ENCODE measurements at places on chromosomes 3 and 15.

GRCh38 chr3:2838546-2839157 lies 271.5 kb downstream of the IL5RA start:
- DNase-seq, result no peak

DNA sequence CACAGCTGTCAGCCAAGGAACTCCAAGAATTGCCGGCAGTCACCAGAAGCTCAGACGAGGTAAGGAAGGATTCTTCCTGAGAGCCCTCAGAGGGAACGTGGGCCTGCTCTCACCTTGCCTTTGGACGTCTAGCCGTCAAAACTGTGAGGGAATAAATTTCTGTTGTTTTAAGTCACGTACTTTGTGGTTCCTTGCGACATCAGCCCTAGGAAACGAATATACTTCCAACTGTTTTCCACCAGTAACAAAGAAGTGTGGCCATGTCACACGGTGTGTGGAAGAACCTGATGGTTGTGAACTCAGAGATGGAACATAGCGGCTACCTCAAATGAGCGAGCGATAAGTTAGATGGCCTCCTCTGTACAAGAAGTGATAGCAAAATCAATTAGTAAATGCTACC lies 41.0 kb upstream of the B3GNT5 start:
- no peak for DNase-seq

GRCh38 chr3:41450416-41451231 lies 251.3 kb downstream of the CTNNB1 start:
- DNase-seq, result no peak

- no peak for DNase-seq
Observed at GRCh38 chr15:39499681-39500080, 81.2 kb upstream of the THBS1 start.

DNA sequence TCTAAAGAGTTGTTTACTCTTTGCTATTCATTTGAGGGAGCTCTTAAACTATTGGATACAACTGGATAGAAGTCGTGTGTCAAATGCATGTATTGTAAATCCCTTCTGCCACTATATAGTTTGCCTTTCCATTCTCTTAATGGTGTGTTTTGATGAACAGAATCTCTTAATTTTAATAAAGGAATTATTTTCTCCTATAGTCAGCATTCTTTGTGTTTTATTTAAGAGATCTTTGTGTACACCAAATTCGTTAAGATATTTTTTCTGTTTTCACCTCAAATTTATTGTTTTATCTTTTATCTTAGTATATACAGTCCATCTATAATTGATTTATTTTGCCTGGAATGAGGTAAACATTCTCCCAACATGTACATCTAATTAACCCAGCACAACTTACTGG lies 551.5 kb upstream of the AGTR1 start:
- DNase-seq, result no peak

- no peak for DNase-seq
Observed at GRCh38 chr3:95460274-95460673, 1354.1 kb upstream of the EPHA6 start.

DNA sequence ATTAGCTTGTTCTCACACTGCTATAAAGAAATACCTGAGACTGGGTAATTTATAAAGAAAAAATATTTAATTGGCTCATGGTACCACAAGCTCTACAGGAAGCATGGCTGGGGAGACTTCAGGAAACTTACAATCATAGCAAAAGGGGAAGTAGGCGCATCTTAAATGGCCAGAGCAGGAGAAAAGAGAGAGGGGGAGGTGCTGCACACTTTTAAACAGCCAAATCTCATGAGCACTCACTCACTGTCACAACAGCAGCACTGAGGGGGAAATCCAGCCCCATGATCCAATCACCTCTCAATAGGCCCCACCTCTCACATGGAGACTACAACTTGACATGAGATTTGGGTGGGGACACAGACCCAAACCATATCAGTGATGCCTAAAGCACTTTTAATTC lies 82.5 kb downstream of the DCLK3 start:
- no peak for DNase-seq

- DNase-seq, result no peak
Observed at GRCh38 chr3:29281094-29281343, 148 bp downstream of the RBMS3 start.

DNA sequence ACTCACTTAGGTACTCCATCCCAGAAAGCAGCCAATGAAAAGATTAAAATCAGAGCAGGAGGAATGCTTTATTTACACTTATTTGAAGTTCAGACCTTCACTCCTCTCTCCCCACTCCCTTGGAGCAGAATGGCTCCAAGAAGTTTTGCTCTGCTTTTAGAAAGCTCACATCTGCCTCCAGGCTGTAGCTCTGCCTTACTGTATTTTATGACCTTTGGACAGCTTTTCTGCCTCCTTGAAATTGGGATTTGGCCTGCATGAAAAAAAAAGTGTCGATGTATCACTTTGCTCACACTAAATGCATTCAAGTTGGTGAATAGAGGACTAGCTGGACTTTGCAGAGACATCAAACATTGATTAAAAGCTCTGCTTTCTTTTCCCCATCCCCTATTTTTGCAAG lies 95.3 kb downstream of the SLC9A9 start:
- DNase-seq, result no peak

- no peak for DNase-seq
Observed at GRCh38 chr3:159765030-159765859, 223.4 kb upstream of the IL12A start.

DNA sequence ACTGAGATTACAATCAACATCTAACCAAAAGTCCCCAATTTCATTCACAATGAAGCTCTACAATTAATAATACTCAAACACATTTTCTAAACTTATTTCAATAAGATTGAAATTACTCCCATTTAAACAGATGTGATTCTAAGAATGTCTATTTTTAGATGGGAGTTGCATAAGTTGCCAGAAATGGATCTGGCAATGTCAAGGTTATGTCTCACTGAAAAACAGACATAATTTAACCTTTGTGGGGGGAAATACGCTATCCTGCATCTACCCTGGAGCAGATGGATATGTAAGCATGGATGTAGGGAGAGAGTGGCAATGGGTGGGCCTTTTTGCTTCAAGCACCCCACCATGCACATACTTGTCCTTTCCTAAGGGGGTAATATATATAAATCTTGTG lies 6.7 kb upstream of the EIF1B start:
- DNase-seq, result no peak

DNA sequence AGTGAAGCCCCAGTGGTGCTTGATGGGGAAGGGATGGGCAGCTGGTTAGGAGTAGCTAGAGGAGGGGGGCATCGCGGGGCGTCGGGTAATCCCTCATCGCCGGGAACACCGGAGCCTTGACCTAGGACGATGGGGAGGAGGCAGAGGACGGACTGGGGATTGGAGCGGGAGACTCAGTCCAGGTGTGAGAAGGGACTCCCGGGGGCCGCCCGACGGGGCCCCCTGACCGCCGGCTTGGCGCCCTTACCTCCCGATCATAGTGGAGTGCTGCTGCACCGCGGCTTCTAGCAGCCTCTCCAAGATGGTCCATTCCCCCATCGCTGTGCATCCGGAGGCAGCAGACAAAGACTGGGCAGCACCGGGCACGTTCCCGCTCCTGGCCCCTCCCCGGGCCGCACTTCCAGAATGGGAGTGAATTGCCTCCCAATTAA lies 612 bp downstream of the GJD2 start:
- DNase-seq, result no peak

- DNase-seq, result no peak
Observed at GRCh38 chr3:1456781-1457311, 364.0 kb downstream of the CNTN6 start.

GRCh38 chr3:71504250-71505036 lies 79.1 kb downstream of the FOXP1 start:
- no peak for DNase-seq

DNA sequence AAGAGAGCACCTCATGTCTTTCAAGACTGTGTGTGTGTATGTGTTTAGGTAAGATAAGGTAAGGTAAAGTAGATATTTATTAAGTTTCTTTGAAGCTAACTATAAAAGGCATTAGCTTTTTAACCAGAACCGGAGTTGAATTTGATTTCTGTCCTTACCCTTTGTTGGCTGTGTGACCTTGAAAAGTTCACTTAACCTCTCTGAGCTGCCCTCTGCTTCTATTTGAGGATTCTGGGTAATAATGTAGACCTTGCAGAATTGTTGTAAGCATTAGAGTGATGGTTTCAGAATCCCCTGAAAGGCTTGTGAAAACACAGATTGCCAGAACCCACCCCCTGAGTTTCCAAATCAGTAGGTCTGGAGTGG lies 21.6 kb upstream of the SACM1L start:
- DNase-seq, result no peak

DNA sequence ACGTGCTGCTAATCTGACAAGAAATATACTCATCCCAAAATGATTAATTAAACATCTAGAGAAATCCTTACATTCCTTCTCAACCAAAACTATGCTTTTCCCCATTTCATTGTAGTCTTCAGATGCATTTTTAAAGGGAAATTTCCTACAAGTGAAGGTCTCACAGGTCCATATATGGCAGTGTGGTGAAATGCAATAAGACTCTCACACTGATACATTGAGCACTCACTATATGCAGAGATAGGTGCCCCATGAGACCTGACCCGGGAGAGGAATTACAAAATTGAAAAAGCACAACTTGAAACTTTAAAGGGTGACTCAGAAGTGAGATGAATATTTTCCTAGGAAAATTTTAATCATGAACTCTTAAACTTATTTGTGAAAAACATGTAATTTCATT lies 629.2 kb upstream of the NAALADL2 start:
- no peak for DNase-seq

- DNase-seq, result no peak
Observed at GRCh38 chr3:4290272-4290893, 12.8 kb upstream of the SETMAR start.

GRCh38 chr15:74651242-74651741 lies 35.7 kb downstream of the CLK3 start:
- no peak for DNase-seq

DNA sequence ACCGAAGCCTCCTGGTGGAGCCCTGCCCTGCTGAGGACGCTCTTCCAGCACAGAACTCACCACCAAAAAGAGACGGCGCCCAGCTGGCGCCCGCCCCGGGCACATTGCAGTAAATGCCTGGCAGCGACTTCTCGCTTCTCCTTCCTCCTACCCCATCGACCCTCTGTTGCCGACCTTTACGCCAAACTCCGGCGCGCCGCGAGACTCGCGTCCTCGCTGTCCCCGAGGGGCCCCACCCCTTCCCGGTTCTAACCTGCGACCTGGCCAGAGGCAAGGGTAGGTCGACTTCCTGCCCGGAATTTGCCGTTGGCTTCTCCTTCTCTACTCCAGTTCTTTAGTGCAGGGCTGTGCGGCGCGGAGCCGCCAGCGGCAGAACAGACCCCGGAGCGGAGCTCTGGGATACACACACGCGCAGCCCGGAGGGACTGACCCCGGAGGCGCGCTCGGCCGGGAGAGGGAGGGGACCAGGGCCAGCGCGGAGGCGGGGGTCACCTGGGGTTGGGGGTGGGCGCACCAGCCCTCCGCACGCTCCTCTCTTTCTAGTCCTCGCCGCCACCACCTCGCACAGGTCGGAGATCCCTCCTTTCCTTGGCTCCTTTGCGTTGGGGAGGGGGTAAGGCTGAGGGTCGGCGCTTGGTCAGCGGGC lies 226.6 kb upstream of the AZI2 start:
- no peak for DNase-seq

DNA sequence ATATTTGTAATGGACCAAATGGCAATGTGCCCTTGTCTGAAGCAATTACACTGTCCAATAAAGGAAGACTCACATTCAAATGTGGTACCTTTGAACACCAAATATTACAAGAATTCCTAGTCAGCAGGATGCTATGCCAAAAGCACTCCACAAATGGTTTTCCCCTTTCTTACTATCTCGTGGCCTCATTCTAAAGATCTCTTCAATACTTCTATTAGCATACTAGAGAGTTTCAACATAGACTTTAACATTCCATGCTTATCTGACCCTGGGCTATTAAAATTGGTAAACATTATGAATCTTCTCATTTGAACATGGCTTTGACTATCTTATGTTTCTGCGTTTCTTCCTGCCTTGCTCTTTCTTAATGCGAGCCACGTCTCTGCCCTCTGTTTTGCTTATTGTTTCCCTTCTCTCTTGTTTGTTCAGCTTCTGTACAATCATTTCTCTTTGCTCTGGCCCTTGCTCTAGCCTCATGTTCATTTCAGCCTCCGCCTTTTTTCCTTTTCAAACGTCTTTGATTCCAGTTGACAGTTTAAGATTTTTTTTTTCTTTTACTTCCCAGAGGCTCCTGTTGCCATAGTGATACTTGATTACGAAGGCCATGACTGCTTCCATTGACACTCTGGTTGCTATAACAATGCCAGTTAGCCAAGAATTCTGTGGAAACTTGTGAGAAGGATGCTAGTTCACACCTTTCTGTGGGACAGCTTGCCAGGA lies 49.5 kb upstream of the SLC9A9 start:
- no peak for DNase-seq

DNA sequence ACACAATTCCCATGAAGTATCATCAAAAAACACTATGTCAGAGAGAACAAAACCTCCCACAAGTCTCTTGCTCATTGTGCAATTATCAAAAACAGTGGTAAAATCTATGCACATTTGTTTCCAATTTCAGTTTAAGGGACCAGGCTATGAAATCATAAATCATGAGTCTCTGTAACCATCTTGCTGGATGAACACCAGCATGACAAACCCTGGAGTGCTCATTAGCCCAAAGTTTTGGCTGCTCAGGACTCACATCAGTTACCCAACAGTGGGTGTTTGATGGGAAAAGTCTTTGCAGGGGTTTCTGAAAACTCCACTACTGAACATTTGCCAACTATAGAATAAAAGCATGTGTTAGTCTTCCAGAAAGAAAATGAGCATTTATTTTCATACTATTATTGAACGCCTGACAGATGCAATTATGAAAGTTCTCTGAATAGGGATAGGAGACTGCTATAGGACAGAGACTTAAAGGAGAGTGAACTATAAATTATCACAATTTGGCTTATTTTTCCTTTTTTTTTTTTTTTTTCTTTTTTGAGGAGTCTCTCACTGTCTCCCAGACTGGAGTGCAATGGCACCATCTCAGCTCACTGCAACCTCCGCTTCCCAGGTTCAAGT lies 240.8 kb upstream of the KCNMB2 start:
- DNase-seq, result no peak

GRCh38 chr15:22963641-22964040 lies 16.5 kb downstream of the CYFIP1 start:
- DNase-seq, result no peak

DNA sequence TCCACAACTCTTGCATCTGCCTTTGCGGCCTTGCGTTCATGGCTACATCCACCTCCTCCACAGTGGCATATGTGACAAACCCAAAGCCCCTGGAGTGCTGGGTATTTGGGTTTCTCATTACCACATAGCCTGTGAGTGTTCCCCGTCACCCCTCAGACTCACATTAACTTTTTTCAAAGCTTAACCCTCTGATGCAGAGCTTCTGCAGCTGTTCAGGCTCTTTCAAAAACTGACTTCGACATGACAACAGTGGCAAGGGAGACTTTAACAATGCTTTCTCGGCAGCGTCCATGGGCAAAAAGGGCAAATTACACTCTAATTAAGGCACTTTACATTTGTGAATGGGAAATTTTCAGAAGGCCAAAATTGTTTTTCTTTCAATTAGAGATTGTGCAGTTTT lies 343.2 kb downstream of the UNC13C start:
- no peak for DNase-seq

GRCh38 chr3:141349711-141350110 lies 18.6 kb upstream of the ZBTB38 start:
- no peak for DNase-seq

All from stimulated activated CD8-positive, alpha-beta memory T cell treated with anti-CD3 and anti-CD28 coated beads, Interleukin-12 subunit alpha, Interleukin-12 subunit beta, amount 100 ng/mL, for 4 hours (primary cell).